ENCODE measurements at places on chromosomes 12 and 14. TPM values are rescaled to one million over a fixed set of nuclear protein-coding genes. Genes with fewer than 3 reads are reported as not detected.

DNA sequence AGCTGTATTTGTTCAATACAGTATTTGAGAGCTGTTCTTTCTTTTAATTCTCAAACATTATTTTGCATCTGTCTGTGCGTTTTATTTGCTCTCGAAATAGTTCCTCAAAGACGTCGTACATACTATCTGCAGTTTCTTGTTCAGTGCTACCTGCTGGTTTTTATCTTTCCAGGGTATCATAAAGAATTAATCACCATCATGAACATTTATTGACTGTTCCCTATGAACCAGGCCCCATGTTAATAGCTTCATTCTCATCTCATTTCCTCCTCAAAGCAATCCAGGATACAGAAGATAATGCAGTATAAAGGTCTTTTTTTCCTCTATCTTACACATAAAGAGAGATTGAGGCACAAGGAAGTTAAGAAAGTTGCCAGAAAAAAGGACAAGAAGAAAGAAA, 211.8 kb downstream of the DACT1 start:
- no peaks in the 10 kb centered on the region for H3K36me3 ChIP-seq
- H3K4me1 ChIP-seq, result no peaks in the 10 kb centered on the region
- no peak overlapping the region for H3K27ac ChIP-seq
- no peaks in the 10 kb centered on the region for H3K27me3 ChIP-seq
- no peak for DNase-seq

TAS2R13 gene
- polyA plus RNA-seq, result not detected

- no peaks in the 10 kb centered on the region for H3K36me3 ChIP-seq
- no peak overlapping the region for H3K4me3 ChIP-seq
- no peaks in the 10 kb centered on the region for H3K4me1 ChIP-seq
- DNase-seq, result no peak
- no peaks in the 10 kb centered on the region for H3K27me3 ChIP-seq
These were observed 31.5 kb upstream of the SRP54 start for GRCh38 chr14:34951286-34951685.

- no peak overlapping the region for H3K27ac ChIP-seq
- no peaks in the 10 kb centered on the region for H3K36me3 ChIP-seq
- H3K27me3 ChIP-seq, result no peaks in the 10 kb centered on the region
- H3K4me3 ChIP-seq, result no peak overlapping the region
- DNase-seq, result peak; percentile 12
These were observed 234.9 kb upstream of the PLEKHG7 start for GRCh38 chr12:92467886-92468285.

KRT77 gene
- not detected for polyA plus RNA-seq

GRCh38 chr12:65941388-65941787, 117.1 kb downstream of the HMGA2 start:
- no peak overlapping the region for H3K27ac ChIP-seq
- no peaks in the 10 kb centered on the region for H3K4me1 ChIP-seq
- no peaks in the 10 kb centered on the region for H3K36me3 ChIP-seq
- no peaks in the 10 kb centered on the region for H3K27me3 ChIP-seq
- no peak overlapping the region for H3K4me3 ChIP-seq

- no peak for DNase-seq
- no peak overlapping the region for H3K27ac ChIP-seq
- H3K4me3 ChIP-seq, result no peak overlapping the region
- H3K36me3 ChIP-seq, result no peaks in the 10 kb centered on the region
These were observed 215.1 kb downstream of the CACNA1C start for GRCh38 chr12:2267703-2268470.

GRCh38 chr12:118269806-118270205, 102.9 kb downstream of the TAOK3 start:
- no peaks in the 10 kb centered on the region for H3K27me3 ChIP-seq
- no peak overlapping the region for H3K4me3 ChIP-seq
- H3K4me1 ChIP-seq, result no peaks in the 10 kb centered on the region

- H3K27me3 ChIP-seq, result no peaks in the 10 kb centered on the region
- no peaks in the 10 kb centered on the region for H3K4me1 ChIP-seq
- DNase-seq, result peak; percentile 38
- no peaks in the 10 kb centered on the region for H3K36me3 ChIP-seq
These were observed 18.8 kb upstream of the FLVCR2 start for GRCh38 chr14:75559451-75560222.

SPIC gene
- polyA plus RNA-seq, result not detected

- H3K27me3 ChIP-seq, result no peaks in the 10 kb centered on the region
- H3K36me3 ChIP-seq, result no peaks in the 10 kb centered on the region
- no peak for DNase-seq
These were observed 3.6 kb downstream of the CLEC7A start for GRCh38 chr12:10126413-10126812.

SARNP gene
- polyA plus RNA-seq, result 113 TPM

SYCP3 gene
- not detected for polyA plus RNA-seq

DNA sequence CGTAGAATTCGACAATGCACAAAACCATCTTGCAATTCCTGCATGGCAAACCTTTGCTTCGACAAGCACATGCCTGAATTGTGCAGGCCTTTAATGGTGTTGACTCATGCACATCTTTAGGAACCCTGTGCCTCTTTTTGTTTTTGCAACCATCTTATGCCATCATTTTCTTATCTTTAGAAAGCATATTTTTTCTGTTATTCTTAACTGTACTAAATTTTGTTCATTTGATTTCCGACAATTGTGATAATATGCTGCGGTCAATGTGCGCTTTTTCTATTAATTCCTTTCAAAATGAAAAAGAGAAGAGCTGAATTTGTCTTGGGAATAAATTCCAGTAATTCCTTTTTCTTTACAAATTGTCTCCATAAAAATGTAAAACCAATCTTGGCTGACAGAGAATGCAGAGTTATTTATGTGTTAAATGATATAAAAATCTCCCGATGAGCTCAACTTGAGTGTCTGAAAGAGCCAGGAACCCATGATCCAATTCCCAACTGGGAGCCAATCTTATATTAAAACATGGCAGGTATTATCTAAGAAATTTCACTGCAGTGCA, 20.1 kb upstream of the CDK17 start:
- no peak overlapping the region for H3K27ac ChIP-seq
- H3K36me3 ChIP-seq, result no peaks in the 10 kb centered on the region
- no peak overlapping the region for H3K4me3 ChIP-seq
- H3K4me1 ChIP-seq, result no peaks in the 10 kb centered on the region
- DNase-seq, result no peak

PYM1 gene
- 48.3 TPM for polyA plus RNA-seq

P3H3 gene
- 51.0 TPM for polyA plus RNA-seq

SLCO1B1 gene
- polyA plus RNA-seq, result not detected

DICER1 gene
- 7.1 TPM for polyA plus RNA-seq

DENND5B gene
- 6.3 TPM for polyA plus RNA-seq

GRCh38 chr14:67934087-67934486, 114.5 kb downstream of the RAD51B start:
- H3K4me3 ChIP-seq, result no peak overlapping the region
- no peaks in the 10 kb centered on the region for H3K4me1 ChIP-seq
- no peaks in the 10 kb centered on the region for H3K27me3 ChIP-seq
- H3K36me3 ChIP-seq, result no peaks in the 10 kb centered on the region

NPAS3 gene
- polyA plus RNA-seq, result 0.98 TPM

SLC10A1 gene
- not detected for polyA plus RNA-seq

ACRBP gene
- polyA plus RNA-seq, result 2.8 TPM

CEP290 gene
- polyA plus RNA-seq, result 10.5 TPM

GRCh38 chr14:91108941-91109611, 4.8 kb upstream of the DGLUCY start:
- H3K4me1 ChIP-seq, result peaks cover 4% of the 10 kb centered on the region
- no peak overlapping the region for H3K4me3 ChIP-seq
- H3K36me3 ChIP-seq, result no peaks in the 10 kb centered on the region
- no peak overlapping the region for H3K27ac ChIP-seq
- DNase-seq, result peak; percentile 24
- no peaks in the 10 kb centered on the region for H3K27me3 ChIP-seq

ZNF140 gene
- polyA plus RNA-seq, result 26.2 TPM

DTX1 gene
- 2.8 TPM for polyA plus RNA-seq

GRCh38 chr12:69130064-69130463, 109.3 kb upstream of the CPSF6 start:
- no peak overlapping the region for H3K4me3 ChIP-seq
- H3K27ac ChIP-seq, result no peak overlapping the region
- DNase-seq, result no peak

DDN gene
- 0.17 TPM for polyA plus RNA-seq

DNA sequence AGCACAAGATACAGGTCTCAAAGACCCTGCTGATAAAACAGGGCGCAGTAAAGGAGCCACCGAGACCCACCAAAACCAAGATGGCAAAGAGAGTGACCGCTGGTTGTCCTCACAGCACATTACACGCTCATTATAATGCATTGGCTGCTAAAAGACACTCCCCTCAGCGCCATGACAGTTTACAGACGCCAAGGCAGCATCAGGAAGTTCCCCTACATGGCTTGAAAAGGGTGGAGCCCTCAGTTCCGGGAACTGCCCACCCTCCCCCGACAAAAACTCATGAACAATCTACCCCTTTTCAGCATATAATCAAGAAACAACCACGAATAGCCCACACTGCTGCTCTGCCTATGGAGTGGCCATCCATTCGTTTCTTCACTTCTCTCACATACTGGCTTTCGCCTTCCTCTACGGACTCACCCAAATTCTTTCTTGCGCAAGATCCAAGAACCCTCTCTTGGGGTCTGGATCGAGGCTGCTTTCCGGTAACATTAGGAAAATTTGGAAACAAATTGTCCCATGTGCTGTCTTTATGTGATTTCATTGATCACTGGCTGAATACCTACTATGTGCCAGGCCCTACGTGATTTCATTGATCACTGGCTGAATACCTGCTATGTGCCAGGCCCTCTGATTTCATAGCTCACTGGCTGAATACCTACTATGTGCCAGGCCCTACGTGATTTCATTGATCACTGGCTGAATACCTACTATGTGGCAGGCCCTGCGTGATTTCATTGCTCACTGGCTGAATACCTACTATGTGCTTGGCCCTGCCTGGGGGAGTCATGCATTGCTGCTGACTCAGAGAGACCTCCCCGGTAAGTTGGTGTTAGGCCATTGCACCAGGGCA, 126.4 kb downstream of the PIWIL1 start:
- H3K4me1 ChIP-seq, result no peaks in the 10 kb centered on the region
- no peaks in the 10 kb centered on the region for H3K27me3 ChIP-seq
- H3K36me3 ChIP-seq, result no peaks in the 10 kb centered on the region
- DNase-seq, result no peak
- H3K27ac ChIP-seq, result no peak overlapping the region

GRCh38 chr12:56948881-56949280, 8.5 kb downstream of the RDH16 start:
- H3K27ac ChIP-seq, result no peak overlapping the region
- no peaks in the 10 kb centered on the region for H3K36me3 ChIP-seq
- DNase-seq, result no peak
- H3K27me3 ChIP-seq, result no peaks in the 10 kb centered on the region
